GM10248 (cell line): ENCODE measurements at places on chromosomes 4 and X.

DNA sequence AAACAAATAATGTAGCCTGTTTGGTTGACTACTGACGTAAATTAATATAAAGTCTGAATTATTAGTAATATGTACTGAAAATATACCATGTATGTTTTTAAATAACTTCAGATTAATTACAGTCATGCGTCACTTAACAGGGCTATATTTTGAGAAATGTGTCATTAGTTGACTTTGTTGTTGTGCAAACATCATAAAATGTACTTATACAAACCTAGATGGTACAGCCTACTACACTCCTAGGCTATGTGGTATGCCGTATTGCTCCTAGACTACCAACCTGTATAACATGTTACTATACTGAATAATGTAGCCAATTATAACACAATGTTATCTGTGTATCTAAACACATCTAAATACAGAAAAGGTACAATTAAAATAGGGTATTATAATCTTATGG lies 66.6 kb downstream of the RNF150 start:
- DNase-seq, result no peak

DNA sequence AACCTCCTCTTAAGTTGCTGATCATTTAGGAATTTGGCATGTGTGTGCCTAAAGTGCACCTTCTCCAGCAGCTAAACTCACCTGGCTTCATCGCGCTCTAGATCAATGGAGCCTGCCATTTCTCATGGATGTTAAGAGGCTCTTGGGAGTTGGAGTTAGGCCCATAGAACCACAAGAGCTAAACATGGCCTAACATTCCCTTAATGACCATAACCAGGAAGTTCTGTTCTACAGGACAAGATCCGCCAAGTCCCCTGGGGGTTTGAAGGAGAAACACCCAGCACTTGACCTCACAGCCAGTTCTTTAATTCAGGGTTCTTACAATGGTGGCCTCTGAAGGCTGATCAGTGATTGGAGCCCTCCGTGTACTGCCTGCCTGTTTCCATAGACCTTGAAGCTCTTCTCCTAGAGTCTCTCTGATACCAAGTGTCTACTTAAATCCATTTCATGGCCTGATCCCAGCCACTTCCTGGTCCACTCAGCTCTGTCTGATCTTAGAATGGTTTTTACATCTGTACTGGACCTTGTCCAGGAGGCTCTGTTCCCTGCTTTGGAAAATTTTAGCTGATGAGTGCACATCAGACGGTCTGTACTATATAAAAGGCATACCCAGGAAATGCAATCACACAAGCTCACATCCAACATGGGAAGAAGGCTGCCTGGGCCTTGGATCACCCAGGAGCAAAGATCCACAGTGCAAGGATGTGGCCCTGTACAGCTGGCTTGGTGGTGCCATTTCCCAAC lies 45.1 kb downstream of the RPS3A start:
- DNase-seq, result no peak

DNA sequence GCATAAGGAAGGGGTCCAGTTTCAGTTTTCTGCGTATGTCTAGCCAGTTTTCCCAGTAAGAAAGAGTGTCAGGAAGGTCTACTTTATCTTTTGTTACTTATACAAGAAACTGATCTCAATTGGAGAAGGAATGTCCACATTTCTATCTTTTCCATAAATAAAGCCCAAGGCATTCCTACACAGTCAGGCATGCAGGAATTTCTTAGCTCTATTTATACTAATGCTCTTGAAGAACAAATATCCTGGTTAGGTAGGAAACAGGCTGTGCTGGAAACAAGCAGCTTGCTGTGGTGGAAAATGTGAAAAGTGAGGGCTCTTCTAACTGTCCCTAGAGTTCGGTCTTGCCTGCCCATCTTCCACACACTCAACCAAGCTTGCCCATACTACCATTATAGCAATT lies 37.9 kb upstream of the PITX2 start:
- DNase-seq, result no peak

- DNase-seq, result no peak
These were observed 318.3 kb upstream of the SLC7A11 start for GRCh38 chr4:138560448-138560847.

GRCh38 chr4:175720067-175720466 lies 92.0 kb downstream of the GPM6A start:
- DNase-seq, result no peak

GRCh38 chrX:155514225-155514624 lies 55.8 kb upstream of the F8A3 start:
- no peak for DNase-seq

DNA sequence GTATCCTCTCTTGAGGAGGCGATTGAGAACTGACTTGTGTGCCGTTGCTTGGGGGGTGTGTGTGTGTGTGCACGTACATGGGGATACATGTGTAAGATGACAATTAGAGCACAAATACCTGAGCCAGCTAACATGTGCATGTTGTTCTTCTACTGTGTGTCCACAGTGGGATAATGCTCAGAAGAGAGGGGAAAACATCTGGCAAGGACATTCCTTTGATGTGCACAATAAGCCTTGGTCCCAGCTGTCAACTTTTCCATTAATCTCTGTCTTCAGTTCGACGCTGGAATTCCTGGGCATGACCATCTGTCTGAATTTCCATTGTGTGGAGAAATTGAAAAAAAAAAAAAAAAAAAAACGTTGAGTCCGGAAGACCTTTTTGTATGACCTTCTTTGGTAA lies 592.0 kb upstream of the GALNTL6 start:
- DNase-seq, result no peak

- no peak for DNase-seq
These were observed 16.3 kb upstream of the LRAT start for GRCh38 chr4:154727540-154727939.

DNA sequence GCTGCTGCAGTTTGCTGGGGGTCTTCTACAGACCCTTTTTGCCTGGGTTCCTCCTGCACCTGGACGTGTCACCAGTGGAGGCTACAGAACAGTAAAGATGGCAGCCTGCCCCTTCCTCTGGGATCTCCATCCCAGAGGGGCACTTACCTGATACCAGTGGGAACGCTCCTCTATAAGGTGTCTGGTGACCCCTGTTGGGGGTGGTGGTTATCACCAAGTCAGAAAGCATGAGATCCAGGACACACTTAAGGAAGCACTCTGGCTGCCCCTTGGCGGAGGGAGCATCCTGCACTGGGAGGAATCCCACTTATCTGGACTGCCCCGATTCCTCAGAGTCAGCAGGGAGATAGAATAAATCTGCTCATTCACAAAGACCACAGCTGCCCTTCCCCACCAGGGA lies 218.9 kb upstream of the GALNTL6 start:
- DNase-seq, result no peak

- DNase-seq, result peak; percentile 15
These were observed 69.9 kb downstream of the AMELX start for GRCh38 chrX:11363069-11363594.

DNA sequence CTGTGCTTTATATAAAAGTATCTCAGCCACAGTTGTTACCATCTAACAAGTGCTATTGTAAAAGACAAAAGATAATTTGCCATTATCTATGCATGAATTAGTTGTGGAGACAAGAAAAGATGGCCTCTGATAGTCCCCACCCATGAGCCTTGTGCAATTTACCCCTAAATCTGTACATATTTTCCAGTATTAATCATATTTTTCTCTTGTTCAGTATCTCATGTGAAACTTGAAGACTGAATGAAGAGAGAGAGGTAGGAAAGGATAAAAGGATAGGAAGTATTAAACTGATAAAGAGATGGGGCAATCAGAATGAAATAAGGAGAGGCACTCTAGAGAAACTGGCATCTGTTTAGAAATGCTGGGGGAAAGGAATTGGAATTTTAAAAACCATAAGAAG lies 3.7 kb downstream of the MYOZ2 start:
- no peak for DNase-seq

DNA sequence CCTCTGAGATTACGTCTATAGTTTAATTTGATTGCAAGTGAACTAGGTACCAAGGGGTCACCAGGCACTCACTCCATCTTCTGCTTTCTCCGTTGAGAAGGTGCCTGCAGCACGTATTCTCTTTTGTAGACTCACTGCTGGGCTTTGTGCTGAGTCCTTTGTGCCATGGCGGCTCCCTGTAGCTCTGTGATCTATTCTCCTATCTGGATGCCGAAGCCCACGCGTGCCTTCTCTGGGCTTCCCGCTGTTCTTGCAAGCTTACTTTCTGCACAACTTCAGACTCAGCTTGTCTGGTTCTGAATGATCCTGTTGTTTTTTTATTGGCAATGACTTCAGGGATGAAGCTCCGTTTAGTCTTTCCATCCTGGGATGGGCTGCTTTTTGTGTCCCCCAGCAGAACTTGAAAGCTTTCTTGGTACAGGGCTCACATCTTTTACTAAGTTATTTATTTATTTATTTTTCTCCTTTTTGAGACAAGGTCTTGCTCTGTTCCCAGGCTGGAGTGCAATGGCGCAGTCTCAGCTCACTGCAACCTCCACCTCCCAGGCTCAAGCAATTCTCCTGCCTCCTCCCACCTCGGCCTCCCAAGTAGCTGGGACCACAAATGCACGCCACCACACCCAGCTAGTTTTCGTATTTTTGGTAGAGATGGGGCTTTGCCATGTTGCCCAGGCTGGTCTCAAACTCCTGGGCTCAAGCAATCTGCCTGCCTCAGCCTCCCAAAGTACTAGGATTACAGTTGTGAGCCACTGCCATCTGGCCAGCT lies 100.9 kb upstream of the NKX1-1 start:
- no peak for DNase-seq

- no peak for DNase-seq
These were observed 50.2 kb upstream of the TADA2B start for GRCh38 chr4:6992728-6993677.

DNA sequence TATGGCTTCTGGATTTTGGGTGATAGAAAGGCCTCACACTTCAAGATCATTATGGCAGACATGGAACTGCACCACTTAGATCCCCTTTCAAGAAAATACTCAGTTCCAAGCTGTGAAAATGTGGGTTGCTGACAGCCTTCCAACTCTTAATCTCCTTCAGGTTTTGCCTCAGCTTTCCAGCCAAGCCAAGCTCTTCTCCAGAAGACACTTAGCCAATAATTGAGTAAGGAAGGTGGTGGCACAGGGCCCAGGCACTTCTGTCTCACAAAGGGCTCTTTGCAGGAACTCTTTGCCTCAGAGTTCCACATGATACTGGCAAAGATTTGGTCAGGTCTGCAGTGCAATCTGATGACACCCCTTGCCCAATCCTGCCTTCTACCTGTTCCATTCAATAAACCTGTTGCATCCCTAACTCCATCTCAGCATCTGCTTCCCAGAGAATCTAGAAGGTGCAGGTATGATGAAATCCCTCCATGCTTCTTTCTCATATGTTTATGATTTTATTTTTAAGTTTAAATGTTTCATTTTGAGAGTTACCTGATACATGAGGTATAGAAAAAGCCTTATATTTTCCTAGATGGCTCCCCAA lies 30.6 kb downstream of the ANXA5 start:
- no peak for DNase-seq

GRCh38 chr4:153522802-153523094 lies 56.6 kb downstream of the TMEM131L start:
- peak; percentile 54 for DNase-seq

- DNase-seq, result peak; percentile 80
These were observed 50.3 kb upstream of the ENPP6 start for GRCh38 chr4:184267673-184268583.

- DNase-seq, result no peak
These were observed 481.7 kb downstream of the NAF1 start for GRCh38 chr4:162684998-162685397.

- DNase-seq, result no peak
These were observed 30.1 kb downstream of the HOPX start for GRCh38 chr4:56651056-56651350.

DNA sequence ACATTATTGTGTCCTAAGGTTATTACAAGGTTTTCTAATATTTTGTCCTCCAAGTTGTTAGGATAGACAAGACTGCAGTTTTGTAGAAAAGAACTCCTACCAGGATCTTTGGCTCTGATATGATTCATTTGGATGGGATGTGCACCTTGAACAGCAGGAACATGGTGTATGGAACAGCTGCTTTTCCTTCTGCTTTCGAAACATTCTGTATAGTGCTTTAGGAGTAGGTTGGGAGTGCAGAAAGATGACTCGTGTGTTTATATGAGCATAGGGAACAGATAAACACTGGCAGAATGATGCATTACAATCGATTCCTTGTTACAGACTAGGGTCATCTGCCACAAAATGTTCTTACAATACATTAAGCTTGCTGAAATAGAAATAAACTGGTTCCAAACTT lies 790.1 kb downstream of the DMD start:
- DNase-seq, result no peak

DNA sequence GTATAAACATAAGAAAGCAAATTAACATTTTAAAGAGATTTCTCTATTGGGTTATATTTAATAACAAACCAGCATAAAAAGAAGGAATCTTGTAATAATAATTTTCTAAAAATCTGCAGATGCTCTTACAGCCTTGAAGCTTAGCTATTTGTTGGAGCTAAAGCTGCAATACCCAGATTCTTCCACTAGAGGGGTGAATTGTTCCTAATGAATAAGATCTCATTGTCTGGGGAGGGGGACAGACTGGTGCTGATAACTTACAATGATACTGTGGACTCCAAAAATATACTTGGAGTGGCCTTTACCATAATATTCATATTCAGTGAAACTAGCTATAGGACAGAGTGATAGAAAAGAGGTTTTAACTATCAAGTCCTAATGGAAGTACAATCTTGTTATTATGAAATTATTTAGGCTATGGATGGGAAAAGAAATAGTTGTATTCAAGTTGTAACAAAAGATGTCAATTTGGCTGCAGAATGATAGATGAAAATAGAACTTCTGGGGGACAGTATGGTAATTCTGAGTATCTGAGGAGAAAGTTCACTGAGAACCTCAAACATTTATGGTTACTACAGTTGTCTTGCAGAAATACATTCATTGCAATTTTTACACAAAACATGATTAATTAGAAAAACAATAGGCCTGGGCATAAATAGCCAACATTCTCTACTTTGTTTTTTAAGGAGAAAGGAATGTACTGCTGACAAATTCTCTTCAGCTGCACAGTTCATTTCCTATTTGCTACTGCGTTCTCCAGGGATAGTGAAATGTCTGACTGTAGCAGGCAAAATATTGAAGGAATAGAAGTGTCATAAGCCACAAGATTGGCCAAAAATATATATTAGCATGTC lies 443.3 kb downstream of the GBA3 start:
- DNase-seq, result peak; percentile 25

DNA sequence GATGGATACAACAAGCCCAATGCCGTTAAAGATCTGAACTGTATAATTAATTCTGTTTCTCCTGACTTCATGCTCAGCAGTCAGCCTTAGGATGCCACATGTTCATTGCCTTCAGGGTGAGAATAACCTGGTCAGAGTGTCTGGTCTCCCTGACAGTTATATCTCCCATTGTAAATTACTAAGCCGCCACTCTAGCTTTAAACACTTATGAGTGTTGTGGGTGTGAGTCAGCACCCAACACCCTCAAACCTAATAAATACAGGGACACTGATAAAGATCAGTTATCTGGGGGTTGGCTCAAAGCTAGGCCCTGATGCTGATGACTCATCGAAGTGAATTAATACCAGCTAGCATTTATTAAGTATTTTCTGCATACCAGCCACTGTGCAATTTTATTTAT lies 64.9 kb upstream of the DYNLT3 start:
- no peak for DNase-seq

GRCh38 chrX:49934148-49934547 lies 11.8 kb downstream of the CLCN5 start:
- DNase-seq, result no peak
